ENCODE measurements at places on chromosomes 11 and 22.

GRCh38 chr11:15519124-15519791 lies 404.5 kb downstream of the INSC start:
- no peak for DNase-seq

DNA sequence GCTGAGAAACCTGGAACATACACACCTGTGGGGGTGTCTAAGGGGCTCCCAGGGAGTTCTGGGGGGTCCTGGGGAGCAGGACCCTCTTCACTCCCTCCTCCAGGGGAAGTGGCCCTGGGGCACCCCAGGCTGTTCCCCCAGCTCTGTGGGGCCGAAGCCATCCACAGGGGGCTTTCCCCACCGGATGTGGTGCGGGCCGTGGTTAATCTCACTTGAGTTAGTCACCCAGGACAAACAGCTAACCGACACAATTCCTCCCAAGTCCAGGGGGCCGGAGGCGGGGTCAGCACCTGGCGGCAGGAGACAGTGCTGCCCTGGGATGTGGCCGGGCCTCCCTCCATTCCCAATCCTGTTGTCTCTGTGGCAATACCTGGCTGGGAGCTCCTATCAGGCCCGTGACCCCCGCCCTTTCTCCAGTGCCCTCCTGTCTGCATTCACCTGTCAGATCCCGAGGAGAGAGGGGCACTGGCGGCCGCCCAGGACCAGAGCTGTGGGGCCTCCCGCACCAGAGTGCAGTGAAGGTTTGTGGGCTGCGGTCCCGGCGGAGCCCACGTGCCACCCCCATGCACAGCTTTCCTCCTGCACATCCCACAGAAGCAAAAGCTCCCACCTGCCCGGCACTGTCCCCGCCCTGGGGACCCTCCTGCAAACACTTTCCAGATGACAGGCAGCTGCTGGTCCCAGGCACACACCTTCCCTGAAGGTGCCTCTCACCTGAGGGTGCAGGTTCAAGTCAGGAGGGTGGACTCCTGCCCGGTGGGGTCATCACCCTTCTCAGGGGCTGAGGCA lies 5.2 kb upstream of the MUC5AC start:
- no peak for DNase-seq

DNA sequence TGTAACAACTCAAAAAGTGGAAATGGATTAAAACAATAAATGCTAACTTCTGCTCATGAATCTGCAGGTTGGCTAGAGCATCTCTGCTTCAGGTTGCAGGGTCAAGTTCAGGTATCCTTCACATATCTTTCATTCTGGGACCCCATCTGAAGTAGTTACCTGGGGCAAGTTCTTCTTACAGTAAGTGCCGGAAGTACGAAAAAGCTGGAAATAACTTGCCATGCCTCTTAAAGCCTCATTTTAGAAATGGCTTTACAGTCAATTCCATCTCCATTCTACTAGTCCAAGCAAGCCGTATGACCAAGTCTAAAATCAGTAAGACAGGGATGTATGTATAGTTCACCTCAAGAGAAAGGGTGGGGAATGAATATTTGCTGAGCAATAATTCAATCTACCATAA lies 93.7 kb downstream of the FCHSD2 start:
- no peak for DNase-seq

DNA sequence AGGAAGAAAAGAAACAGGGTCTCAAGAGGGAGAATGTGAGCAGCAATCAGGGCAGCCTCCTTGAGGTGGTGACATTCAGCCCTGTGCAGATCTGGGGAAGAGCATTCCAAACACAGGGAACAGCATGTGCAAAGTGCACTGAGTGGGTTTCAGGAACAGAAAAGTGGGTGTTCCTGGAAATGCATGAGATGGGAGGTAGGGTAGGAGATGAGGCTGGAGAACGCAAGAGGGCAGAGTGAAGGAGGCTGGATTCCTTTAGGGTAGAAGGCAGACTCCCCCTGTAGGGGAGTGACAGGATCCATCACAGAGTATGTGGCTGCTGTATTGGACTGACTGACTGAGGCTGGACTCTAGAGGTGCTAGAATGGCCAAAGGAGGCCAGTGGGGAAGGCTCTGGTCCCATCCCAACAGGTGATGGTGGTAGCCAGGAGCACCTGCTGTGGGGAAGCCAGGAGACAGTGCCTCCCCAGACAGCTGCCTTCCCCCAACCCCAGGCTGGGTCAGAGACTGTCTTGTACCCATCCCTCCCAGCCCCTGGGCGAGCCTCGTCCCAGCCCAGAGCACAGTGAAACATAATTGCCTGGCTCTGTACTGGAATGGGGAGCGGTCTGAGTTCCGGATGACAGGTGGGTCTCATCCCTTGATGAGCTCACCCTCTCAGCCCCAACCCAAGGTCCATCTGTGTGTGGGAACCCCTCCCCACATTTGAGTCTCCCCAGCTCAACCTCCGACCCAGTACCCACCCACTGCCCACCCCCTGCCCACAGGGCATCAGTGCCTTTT lies 419.4 kb downstream of the MN1 start:
- DNase-seq, result no peak

DNA sequence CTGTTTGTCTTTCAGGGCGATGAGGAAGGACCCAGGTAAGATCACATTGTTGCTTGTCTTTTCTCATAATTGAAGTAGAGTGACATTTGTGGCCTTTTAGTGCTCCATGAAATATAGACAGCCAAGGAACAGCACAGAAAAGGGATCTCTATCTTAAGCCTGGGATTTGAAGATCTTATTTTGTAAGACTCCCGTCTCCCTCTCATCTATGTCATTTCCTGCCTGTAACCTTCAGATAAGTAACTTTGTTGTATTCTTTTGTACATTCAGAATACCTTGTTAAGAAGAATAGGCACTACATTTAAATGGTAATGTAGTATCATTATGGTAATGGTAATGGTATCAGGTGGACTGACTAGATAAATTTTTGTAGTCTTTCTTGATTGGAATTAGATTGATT lies 72.8 kb downstream of the TRIM44 start:
- DNase-seq, result no peak

- no peak for DNase-seq
Measured at GRCh38 chr11:28169816-28170215, 61.6 kb downstream of the METTL15 start.

GRCh38 chr11:133020372-133020714 lies 512.0 kb downstream of the OPCML start:
- no peak for DNase-seq

- DNase-seq, result no peak
Measured at GRCh38 chr11:103906291-103906867, 130.1 kb upstream of the DDI1 start.

DNA sequence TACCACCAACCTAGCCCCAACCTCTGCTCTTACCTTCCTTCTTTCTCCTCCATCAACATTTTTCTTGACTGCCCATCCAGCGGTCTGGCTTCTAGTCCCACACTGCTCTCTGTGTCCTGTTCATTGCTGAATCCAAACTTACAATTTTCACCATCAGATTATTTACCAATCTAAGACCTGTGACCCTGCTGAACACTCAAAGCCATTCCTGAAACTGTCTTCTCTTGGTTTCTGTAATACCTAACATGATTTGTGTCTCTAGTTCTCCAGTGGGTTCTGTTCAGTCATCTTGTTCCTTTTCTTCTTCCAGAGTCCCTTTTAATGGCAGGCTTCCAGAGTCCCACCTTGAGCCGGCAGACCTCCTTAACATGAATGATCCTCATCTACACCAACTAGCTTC lies 24.1 kb downstream of the RRAS2 start:
- no peak for DNase-seq

DNA sequence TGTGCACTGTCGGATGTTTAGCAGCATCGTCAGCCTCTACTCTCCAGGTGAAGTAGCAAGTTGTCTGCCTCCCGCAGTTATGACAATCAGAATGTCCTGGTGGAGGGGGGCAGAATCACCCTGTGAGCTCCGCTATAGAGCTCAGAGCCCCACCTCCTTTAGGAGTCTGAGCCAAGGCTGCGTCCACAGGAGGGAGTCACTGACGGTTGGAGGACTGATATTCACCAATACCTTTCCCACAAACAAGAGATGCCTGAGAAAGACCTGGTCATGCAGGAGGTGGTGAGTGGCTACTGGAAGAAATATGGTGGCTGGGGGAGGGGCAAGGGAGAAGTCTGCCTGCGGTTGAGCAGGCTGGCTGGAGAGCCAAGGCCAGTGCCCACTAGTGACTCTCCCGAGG lies 41.7 kb upstream of the ADA2 start:
- no peak for DNase-seq

- no peak for DNase-seq
Measured at GRCh38 chr22:29539105-29539504, 14.5 kb downstream of the THOC5 start.

GRCh38 chr22:27793576-27793975 lies 8.0 kb downstream of the MN1 start:
- DNase-seq, result no peak

GRCh38 chr11:94793002-94793401 lies 24.8 kb downstream of the AMOTL1 start:
- no peak for DNase-seq

DNA sequence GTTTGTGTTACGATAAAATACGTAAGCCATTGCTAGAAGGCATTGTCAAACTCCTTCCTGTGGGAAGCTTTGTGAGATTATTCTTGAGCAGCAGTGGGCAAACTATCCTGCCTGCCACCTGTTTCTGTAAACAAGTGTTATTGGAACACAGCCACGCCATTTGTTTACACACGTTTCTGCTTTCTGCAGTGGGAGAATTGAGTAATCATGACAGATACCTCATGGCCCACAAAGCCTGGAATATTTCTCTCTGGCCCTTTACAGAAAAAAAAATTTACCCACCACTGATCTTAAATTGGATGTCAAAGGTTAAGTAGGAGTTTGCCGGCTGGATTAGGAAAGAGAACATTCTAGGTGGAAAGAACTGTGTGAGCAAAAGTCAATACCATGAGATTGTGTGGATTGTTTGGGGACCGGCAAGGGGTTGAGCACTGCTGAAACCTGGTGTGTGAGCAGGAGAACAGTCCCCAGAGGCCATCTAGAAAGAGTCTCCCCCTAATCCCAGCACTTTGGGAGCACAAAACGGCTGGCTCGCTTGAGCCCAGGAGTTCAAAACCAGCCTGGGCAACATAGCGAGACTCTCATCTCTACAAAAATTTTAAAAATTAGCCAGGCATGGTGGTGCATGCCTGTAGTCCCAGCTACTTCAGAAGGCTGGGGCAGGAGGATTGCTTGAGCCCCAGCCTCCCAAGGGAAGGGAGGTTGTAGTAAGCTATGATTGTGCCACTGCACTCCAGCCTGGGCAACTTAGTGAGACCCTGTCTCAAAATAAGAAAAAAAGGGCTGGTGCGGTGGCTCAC lies 6.0 kb upstream of the PLA2G6 start:
- DNase-seq, result no peak

GRCh38 chr11:10066441-10066840 lies 227.6 kb downstream of the SBF2 start:
- no peak for DNase-seq

- no peak for DNase-seq
Measured at GRCh38 chr11:123080015-123080414, 18.1 kb upstream of the HSPA8 start.

DNA sequence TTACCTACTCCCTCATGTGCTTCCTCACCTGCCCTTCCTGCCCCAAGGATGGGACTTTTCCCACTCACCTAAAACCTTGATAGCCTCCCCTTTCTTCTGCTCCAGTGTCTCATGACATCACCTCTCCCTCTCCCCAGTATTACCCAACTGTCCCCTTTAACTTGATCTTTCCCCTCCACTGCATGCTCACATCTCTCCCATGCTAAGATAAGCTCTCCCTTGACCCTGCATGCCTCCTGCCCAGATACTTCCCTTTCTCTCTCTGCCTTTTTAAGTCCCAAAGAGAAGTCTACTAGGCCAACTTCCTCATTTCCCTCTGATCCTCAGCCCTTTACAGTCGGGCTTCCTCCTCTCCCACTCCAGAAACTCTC lies 14.8 kb downstream of the CD3E start:
- DNase-seq, result no peak

DNA sequence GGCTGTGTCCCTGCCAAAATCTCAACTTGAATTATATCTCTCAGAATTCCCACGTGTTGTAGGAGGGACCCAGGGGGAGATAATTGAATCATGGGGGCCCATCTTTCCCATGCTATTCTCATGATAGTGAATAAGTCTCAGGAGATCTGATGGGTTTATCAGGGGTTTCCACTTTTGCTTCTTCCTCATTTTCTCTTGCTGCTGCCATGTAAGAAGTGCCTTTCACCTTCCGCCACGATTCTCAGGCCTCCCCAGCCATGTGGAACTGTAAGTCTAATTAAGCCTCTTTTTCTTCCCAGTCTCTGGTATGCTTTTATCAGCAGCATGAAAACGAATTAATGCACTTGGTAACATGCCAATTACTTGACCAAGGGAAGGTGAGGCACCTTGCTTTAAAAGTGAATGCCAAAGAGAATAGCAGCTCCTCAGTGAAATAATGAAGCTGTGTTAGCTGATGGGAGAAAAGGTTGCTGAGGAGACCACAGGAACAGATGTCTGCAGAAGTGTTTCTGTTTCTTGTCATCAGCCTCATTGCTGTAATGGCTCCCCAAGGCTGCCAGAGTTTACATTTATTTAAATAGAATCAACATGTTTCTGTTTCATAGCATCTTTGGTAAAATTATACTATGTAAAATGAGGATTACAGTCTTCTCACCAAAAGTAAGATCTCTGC lies 89.0 kb upstream of the CD44 start:
- DNase-seq, result no peak

- DNase-seq, result no peak
Measured at GRCh38 chr11:112418438-112418837, 157.8 kb upstream of the PLET1 start.

- no peak for DNase-seq
Measured at GRCh38 chr11:125279676-125280418, 115.3 kb downstream of the PKNOX2 start.

- no peak for DNase-seq
Measured at GRCh38 chr11:70087446-70088167, 9.5 kb downstream of the ANO1 start.

GRCh38 chr22:49882519-49883293 lies 29.1 kb downstream of the ZBED4 start:
- no peak for DNase-seq

- no peak for DNase-seq
Measured at GRCh38 chr22:23692598-23693291, 1.9 kb downstream of the RGL4 start.

DNA sequence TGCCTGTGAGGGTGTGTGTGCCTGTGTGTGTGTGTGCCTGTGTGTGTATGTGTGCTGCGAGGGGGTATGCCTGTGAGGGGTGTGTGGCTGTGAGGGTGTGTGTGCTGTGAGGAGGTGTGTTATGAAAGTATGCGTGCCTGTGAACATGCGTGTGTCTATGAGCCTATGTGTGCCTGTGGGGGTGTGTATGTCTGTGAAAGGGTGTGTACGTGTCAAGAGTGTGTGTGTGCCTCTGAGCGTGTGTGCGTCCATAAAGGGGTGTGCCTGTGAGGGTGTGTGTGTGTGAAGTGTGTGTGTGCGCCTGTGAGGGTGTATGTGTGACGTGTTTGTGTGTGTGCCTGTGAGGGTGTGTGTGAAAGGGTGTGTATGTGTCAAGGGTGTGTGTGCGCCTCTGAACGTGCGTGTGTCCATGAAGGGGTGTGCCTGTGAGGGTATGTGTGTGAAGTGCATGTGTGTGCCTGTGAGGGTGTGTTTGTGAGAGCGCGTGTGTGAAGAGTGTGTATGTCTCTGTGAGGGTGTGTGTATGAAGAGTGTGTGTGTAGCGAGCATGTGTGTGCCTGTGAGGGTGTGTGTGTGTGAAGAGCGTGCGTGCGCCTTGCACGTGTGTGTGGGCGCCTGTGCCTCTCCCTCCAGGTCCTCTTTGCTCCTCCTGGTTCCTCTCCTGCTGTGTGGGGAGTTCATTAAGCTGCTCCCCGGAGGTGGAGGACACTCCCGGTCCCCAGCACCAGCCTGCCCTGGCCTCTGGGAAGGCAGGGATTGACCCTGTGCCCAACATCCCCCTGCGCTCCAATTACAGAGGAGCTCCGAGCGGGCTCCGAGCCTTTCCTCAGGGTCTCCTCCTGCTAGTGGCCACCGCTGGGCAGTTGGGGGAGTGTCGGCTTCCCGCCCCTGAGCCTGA lies 53.3 kb downstream of the CACNA1I start:
- DNase-seq, result no peak
